ENCODE measurements at places on chromosomes 7 and 10. TPM values are rescaled to one million over a fixed set of nuclear protein-coding genes. Genes with fewer than 3 reads are reported as not detected.

SLC26A5 gene
- not detected for total RNA-seq

MICALL2 gene
- total RNA-seq: 33.6 TPM

RET gene
- 0.22 TPM for total RNA-seq

PDZD7 gene
- total RNA-seq: 0.57 TPM

PTTG1IP2 gene
- not detected for total RNA-seq

GPER1 gene
- total RNA-seq: 3.4 TPM

SMKR1 gene
- 0.66 TPM for total RNA-seq

EBF3 gene
- not detected for total RNA-seq

DNA2 gene
- total RNA-seq: 2.8 TPM

Measured in placental pericyte (primary cell).